ENCODE measurements at places on chromosomes 3 and 15.
A peak's percentile ranks its signal among the peaks of the same experiment; 100 is the strongest.

- DNase-seq = no peak
Measured at GRCh38 chr15:73555080-73555479, 78.1 kb downstream of the NPTN start.

DNA sequence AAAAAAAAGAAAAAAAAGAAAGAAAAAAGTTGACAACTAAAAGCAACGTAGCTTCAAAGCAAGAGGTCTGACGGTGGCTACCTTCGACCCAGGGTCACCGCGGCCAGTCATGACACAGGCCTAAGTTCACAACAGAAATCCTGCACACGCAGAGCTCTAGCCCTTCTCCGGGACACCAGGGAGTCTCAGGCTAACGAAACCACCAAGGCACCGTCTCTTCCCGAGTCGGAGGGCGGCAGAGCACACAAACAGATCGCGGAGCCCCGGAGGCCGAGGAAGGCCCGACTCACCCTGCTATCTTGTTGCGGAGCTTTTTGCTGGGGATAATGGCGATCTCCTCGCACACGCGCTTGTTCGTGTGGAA lies 584 bp downstream of the RPS17 start:
- DNase-seq = peak; percentile 19

- DNase-seq = no peak
Measured at GRCh38 chr15:45918839-45919238, 284.0 kb downstream of the SQOR start.

- DNase-seq = no peak
Measured at GRCh38 chr3:160091441-160091840, 102.8 kb downstream of the IL12A start.

DNA sequence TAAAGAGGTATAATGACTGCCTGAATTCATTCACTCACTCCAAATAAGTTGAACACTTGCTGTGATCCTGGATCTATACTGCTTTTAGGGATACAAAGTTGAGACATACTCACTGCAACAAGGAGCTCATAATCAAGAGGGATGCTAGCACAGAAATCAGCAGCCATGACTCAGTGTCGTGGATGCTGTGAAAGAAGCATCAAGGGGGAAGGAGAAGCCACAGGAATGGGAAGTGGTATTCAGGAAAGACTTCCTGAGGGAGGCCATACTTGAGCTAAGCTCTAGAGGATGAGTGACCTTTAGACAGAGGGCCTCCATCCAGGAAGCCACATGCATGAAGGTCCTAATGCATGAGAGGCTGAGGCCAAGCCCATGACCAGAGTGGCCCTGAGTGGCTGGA lies 245.7 kb upstream of the RORA start:
- DNase-seq = peak; percentile 38

Data from RPMI7951 (cell line).